Activated CD8-positive, alpha-beta memory T cell treated with anti-CD3 and anti-CD28 coated beads for 1 hour (primary cell): ENCODE measurements at places on chromosomes 7 and 10.

GRCh38 chr7:13152755-13153154 is 465.3 kb downstream of the ARL4A start:
- no peak for DNase-seq

GRCh38 chr10:103665162-103665889 is 171.8 kb downstream of the NEURL1 start:
- no peak for DNase-seq

DNA sequence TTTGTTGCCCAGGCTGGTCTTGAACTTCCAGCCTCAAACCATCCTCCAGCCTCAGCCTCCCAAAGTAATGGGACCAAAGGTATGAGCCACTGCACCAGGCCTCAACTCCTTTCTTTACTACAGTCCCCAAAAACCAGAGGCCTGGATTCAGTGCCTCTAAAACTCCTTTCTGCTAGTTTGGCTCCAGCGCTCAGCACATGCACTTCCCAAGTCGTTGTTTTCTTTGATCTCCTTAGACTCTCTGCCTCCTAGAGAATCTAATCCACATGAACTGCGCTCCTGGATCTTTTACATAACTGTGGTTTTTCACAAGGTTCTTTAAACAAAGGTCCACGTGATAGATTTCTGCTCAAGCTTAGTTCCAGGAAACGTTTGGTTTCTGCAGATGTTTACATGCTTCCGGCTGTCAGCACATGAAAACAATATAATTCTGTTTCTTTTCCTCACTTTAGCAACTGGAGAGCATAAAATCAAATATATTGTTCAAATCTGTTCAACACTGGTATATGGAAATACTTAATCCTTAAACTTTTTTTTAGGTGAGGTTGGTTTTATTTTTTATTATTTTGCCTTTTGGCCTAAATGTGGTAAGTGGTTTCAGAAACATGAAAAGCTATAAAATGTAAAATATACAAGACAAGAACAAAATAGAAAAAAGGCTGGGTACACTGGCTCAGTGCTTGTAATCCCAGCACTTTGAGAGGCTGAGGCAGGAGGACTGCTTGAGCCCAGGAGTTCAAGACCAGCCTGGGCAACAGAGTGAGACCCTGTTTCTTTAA is 270.5 kb upstream of the MKLN1 start:
- no peak for DNase-seq

DNA sequence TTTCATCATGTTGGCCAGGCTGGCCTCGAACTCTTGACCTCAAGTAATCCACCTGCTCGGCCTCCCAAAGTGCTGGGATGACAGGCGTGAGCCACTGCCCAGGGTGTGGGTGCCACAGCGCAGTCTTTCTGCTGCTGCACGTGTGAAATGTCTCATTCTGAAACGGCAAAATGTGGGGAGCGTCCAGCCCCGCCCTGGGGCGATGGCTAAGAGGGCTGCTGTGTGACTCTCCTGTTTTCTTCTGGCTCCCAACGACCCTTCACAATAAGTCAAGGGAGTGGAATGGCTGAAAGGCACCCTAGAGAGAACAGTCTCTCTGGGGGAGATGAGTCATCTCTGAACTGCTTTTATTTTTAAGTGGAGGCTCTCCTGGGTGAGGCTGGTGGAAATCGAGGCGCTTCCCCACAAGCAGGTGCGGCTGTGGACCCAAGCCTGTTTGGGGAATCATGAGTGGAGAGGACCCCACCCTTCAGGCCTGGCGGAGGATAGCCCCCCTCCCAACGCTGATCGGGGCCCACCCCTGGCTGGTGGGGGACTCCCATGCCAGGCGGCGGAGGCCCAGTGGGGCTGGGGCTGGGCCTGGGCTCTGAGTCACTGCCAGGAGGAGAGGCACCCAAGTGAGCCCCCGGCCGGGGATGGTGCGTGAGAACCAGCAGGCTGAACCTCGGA is 18.0 kb downstream of the ADAP1 start:
- no peak for DNase-seq

DNA sequence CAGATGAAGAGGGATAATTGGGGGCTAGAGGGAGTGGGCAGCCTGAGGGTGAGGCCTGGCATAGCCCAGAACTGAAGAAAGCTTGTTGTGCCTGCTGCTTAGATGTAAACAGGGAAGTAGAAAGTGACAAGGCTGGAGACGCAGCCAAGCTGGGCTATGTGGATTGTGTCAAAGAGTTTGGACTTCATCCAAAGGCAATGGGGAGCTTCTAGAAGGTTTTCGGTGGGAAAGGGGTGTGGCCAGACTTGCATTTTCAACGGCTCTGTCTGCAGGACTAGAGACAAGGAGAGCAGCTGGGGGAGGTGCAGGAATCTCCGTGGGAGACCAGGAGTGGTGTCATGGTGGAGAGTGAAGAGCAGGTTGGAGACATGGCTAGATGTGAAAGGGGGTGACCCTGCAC is 48.8 kb downstream of the GOLGA7B start:
- DNase-seq = no peak

DNA sequence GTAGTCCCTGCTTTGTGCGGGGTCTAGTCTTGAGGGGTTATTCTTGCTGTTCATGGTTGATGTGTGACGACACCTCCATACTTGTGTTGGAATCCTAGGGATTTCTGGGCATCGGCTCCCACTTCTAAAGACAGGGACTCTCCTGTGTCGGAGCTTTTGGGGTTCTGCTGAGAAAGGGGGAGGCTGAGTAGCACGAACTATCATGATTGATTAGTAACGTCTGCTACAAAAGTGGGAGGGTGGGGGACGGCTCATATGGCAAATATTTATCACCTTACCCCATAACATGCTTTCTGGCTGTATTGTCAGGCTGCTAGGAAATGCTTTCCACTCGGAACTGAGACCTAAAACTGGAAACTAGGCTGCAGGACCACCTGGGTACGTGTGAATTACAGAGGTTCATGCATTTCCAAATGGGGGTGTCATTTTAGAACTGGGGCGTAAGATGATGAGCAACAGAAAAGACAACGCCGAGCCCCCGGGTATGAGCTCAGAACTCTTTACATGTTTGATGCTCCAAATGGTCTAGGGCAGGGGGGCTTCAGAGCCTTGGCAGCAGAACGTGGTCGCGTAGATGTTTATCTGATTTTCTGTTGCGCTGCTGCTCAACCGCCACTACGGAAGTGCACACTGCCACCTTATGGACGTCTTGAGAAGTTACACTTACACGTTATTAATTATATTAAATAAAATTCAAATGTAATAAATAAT is 15.1 kb upstream of the NME8 start:
- no peak for DNase-seq

- DNase-seq = no peak
These were observed 425.1 kb upstream of the NPVF start for GRCh38 chr7:25653384-25653783.

DNA sequence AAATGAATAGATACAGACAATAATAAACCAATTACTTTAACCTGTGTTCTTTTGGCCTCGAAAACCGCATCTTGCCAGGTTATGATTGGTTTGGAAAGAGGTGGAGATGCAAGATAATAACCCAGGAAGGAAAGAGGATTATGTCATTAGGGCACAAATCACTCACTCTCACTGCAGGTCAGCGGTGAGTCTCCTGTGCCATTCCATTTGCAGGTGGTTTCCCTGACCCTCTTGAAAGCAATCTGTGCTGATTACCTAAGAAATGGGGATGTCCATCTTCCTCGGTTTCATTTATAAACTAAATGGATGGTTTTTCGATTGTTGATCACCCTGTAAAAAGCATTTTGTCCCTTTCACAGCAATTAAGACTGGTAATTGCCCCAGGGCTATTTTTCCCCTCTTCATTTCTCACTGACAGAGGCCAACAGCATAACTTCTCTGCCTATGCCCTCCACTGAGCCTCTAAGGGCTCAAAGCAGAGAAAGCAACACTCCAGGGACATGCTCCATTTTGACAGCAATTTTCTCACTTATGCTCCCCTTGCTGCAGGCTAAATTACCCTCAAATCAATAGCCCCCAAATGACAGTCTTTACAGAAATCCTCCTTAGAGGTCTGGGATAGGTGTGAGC is 257.5 kb downstream of the IPMK start:
- no peak for DNase-seq

DNA sequence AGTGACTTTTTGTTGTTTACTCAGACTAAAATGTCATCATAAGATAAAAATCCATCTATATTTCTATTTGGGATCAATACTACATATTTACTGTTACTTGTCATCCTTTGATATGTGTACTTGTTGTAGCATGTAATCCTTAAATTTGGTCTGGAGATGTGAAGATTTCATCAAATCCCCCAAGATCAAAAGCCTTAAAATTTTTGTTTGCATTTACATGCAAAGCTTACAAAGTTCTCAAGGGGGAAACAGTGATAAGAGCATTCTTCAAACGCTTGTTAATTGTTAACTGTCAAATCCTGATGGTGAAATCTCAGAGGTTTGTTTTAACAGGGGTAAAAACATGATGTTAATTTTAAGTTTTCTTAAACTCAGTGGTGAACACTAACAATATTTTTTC is 84.9 kb upstream of the SKAP2 start:
- no peak for DNase-seq

DNA sequence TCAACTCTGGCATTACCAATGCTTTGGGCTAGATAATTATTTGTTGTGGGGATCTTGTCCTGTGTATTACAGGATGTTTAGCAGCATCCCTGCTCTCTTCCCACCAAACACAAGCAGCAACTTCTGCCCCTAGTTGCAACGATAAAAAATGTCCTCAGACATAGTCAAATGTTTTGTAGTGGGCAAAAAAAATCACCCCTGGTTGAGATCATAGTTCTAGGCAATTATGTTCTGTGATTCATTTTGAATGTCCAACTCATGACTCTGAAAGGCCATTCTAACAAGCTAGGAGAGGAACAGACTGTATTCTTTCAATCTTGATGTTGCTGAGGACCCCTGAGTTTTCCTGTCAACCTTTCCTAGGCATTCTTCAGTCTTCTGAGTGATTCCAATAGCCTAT is 79.5 kb downstream of the RTKN2 start:
- no peak for DNase-seq

DNA sequence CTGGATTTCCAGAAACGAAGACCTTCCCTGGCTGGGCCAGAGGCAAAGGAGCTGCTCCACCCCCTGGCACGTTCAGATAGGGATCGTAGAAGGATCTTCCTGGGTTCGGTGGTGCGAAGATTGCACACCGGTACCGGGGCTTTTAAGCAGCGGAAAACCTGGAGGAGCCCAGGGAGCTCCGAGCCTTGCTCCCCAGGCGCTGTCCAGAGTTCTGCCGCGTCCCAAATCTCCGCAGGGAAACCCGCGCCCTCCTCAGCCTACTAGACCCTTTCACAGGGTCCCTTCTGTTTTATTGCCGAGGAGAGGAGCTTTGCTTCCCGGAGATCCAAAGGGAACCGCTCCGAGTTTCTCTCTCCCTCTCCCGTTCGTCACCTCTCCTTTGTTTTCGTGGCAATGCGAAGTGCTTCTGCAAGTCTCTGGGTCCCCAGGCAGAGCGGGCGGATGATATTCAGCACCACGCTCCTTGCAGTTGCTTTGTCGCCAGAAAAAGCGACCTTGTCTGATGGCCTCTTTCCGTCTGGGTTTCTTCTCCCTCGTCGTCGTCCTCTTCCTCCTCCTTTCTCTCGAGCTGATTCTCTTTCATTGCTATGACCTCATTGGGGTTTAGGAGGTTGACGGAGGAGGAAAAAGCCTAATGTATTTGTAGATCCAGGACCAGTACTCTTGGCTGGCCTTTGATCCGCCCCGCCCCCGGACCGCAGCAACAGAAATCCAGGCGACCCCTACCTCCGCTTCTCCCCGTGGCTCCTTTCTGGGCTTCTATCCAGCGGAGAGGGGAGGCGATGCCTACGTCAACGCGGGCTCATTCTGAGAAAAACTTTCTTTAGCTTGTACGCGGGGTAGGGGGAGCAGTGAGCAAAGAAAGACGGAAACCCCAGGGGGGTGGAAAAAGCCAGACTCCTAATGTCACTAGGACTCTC is at the start of gene TMEM196:
Gene TMEM196 (minus strand): TSS at position 777 of the 920 bp plus-strand sequence. CDS start 921 bp downstream, outside the sequence.
- DNase-seq = no peak

DNA sequence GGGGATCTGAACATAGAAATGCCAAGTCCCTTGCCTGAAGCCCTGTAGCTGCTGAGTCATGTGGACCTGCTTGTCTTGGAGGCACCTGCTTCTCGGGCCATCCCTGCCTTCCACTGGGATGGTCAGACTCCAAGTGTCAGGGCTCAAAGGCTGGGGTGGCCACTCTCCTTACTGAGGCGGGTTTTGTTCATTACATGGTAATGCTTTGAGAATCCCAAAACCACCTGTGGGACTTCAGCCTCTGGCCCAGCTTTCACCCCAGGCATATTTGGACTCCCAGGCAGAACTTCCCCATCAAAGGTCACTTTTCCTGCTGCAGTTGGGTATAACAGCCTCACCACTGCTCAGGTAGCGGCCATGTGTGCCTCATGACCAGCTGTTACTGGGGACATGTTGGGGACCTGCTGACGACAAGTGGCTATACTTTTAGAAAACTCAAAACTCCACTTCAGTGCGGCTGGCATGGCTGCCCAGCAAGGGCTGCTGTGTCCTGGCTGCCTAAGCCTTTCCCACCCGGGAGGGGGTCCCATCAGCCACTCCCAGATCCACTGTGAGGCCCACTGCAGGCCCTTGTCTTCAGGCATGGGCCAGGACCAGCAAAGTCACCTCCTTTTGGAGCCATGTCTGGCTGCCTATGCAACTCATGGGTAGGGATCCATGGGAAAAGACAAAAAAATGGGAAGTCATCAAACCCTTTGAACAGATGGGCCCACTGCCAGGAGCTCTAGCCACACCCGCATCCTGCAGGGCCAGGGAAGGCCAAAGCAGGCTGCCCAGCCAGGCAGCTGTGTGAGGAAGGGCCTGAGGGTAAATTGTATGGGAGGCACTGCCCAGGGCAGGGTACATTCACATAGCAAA is 96.7 kb downstream of the ARHGAP22 start:
- no peak for DNase-seq

DNA sequence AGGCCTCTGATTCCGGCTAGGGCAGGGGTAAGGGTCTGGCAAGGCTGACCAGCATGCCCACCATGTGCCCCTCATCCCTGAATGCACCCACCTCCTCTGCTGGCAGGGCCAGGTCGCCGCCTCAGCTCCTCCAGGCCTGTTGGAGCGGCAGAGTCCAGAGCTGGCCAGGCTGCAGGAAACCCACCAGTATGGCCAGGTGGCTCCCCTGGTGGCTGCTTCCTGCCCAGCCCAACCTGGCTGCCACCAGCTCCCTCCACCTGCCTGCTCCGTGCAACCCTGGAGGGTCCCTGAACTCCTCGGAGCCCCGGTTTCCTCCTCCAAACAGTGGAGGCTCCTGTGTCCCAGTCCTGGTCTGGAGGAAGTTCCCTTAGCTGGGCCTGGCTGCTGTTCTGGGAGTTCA is 39.6 kb downstream of the MICALL2 start:
- no peak for DNase-seq

GRCh38 chr7:17558558-17559332 is 260.3 kb downstream of the AHR start:
- DNase-seq = no peak

DNA sequence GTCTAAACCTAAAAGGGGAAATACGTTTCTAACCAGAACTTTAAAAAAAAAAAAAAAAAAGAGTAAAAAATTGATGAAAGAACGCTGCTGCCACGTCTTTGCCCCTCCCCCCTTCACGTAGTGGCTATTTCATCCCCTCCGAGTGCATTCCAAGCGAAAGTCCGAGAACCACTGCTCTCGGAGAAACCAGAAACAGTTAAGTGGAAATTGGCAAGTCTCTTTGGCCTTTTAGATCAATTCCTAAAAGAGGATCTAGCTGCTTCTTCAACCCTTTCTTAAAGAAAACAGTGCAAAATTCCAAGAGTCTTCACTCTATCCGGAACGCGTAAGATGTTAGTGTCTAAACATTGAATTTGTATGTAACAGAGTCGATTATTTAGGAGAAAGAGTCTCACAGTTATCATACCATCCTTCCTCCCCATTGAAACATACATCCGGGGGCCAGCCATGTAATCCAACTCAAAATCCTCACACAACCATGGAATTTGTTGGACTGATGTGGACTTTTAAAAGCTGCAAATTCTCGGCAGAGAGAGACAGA is 1.1 kb downstream of the P4HA1 start:
- peak; percentile 10 for DNase-seq

- no peak for DNase-seq
These were observed 536.4 kb downstream of the GRM8 start for GRCh38 chr7:126716321-126716720.
